ENCODE measurements at places on chromosomes 3 and 15.

DNA sequence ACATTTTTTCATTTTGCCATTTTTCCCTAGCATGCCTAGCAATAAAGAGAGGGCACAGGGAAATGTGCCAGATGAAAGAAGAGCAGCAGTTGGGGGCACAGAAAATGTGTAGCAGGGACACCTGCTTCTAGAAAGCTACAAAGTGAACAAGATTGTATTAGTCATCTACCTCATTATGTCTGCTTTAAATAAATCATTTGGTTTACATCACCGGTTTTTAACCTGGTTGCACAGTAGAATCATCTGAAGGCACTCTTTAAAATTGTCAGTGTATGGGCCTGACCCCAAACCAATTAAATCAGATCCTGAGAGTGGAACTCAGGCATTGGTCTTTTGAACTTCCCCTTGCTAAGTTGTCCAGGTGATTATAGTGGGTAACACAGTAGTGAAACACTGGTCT lies 73.8 kb downstream of the ZBBX start:
- no peak overlapping the region for H3K4me3 ChIP-seq
- DNase-seq: no peak
- no peaks in the 10 kb centered on the region for H3K36me3 ChIP-seq

- H3K4me1 ChIP-seq: no peaks in the 10 kb centered on the region
- H3K36me3 ChIP-seq: no peaks in the 10 kb centered on the region
- no peak overlapping the region for H3K4me3 ChIP-seq
- H3K27me3 ChIP-seq: peaks cover 4% of the 10 kb centered on the region
- DNase-seq: no peak
Measured at GRCh38 chr3:120801484-120801883, 58.9 kb downstream of the GTF2E1 start.

- peak overlapping the region; percentile 97 for H3K27ac ChIP-seq
- H3K36me3 ChIP-seq: peaks cover 15% of the 10 kb centered on the region
- peak; percentile 42 for DNase-seq
- H3K27me3 ChIP-seq: no peaks in the 10 kb centered on the region
Measured at GRCh38 chr3:49339581-49339940, 292 bp downstream of the USP4 start.

DNA sequence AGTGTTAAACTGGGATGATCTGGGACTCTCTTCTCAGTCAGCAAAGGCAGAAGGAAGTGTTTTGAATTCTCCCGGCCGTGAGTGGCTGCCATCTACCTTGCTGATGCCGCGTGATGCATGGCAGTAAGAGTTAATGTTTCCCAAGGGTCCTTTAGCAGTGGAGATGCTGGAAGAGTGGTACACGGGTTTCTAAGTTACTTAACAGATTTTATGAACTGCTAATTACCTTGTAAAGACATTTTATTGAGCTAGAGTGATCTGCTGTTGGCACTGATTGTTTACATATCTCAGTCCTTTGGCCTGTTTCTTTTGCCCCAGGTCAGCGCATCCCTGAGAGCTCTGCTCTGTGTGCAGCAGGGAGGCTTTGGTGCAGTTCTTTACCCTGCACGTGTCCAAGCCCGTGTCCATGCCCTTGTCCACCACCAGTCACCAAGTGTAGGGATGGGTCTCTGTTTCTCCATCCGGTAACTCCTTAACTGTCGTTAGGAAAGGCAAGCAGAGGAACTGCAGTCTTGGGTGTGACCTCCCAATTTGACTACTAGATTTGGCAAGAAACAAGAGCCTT lies 172.3 kb downstream of the SLCO3A1 start:
- DNase-seq: no peak
- H3K4me3 ChIP-seq: no peak overlapping the region
- peaks cover 14% of the 10 kb centered on the region for H3K4me1 ChIP-seq

- DNase-seq: peak; percentile 94
- H3K4me1 ChIP-seq: peaks cover 45% of the 10 kb centered on the region
- peak within 1 kb of the TSS; percentile 75 for H3K27ac ChIP-seq
- H3K4me3 ChIP-seq: peak within 1 kb of the TSS; percentile 68
- H3K36me3 ChIP-seq: no peaks in the 10 kb centered on the region
Measured at GRCh38 chr15:41493205-41493901, at the start of gene ITPKA. ITPKA (plus strand) TSS chr15:41493874; CDS start chr15:41493928, 54 bp downstream.

DNA sequence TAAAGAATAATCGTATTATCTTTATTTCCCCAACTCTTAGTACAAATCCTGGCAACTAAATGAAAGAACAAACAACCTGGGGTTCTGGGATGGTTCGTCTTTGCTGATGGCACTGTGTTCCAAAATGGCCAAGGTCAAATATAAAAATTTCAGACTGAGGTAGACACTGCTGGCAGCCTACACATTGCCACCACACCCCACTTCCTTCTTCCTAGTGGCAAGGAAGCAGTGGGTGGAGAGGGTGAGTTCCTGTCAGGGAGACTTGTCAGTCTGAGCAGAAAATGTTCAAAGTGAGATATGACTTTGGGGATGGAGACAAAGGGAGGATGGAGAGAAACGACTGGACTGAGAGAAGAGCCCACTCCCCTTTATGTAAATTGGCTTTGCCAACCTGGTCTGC lies 69.6 kb downstream of the LMCD1 start:
- no peaks in the 10 kb centered on the region for H3K36me3 ChIP-seq
- H3K4me3 ChIP-seq: no peak overlapping the region
- peaks cover 12% of the 10 kb centered on the region for H3K4me1 ChIP-seq
- no peak for DNase-seq
- no peaks in the 10 kb centered on the region for H3K27me3 ChIP-seq

- no peaks in the 10 kb centered on the region for H3K4me1 ChIP-seq
- DNase-seq: no peak
- no peak overlapping the region for H3K4me3 ChIP-seq
Measured at GRCh38 chr3:56196700-56197099, 271.6 kb downstream of the ERC2 start.

- no peaks in the 10 kb centered on the region for H3K27me3 ChIP-seq
- H3K4me1 ChIP-seq: peaks cover 5% of the 10 kb centered on the region
- H3K4me3 ChIP-seq: no peak overlapping the region
- DNase-seq: no peak
Measured at GRCh38 chr15:98916826-98917225, 90.8 kb downstream of the PGPEP1L start.

GRCh38 chr15:63507878-63508818 lies 3.8 kb downstream of the USP3 start:
- no peak for DNase-seq
- no peaks in the 10 kb centered on the region for H3K27me3 ChIP-seq
- peak overlapping the region; percentile 11 for H3K27ac ChIP-seq

- H3K27me3 ChIP-seq: peaks cover 30% of the 10 kb centered on the region
- DNase-seq: no peak
- no peaks in the 10 kb centered on the region for H3K36me3 ChIP-seq
Measured at GRCh38 chr15:36893276-36893675, 207.1 kb downstream of the MEIS2 start.

DNA sequence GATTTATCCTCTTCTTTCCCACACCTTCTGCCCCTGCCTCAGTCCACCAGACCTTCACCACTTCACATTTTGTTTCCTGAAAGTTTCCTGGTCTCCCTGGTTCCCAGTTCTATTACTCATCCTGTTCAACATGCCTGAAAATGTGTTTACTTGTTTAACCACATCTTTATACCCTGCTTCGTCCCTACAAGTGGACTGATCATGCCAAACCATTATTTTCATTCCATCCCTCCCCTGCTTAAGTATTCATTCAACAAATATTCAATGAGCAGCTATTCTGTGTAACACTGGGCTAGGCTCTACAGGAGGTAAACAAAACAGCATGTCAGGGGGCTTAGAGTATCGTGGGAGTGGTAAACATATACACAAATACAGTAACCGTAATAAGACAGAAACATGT lies 5.5 kb downstream of the MYO5A start:
- H3K4me1 ChIP-seq: peaks cover 36% of the 10 kb centered on the region
- no peak overlapping the region for H3K27ac ChIP-seq
- no peak for DNase-seq
- no peak overlapping the region for H3K4me3 ChIP-seq

DNA sequence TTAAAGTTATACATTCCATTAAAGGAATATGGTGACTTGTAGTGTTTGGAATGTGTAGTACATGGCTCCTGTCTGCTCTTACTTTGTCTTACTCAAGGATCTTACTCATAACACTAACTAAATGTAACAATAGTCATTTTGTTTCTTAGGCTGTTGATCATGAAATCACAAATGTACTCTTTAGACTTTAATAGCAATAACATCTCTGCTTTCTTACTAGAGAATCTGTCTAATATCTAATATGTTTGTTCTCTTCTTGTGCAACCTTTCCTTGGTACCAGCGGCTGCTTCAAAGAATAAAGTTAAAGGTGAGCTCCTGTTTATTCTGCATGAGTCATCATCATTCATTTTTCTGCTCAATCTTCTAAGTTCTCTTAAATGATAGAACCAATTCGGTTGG lies 767.5 kb downstream of the CADM2 start:
- H3K4me1 ChIP-seq: no peaks in the 10 kb centered on the region
- no peaks in the 10 kb centered on the region for H3K36me3 ChIP-seq
- H3K27ac ChIP-seq: no peak overlapping the region
- H3K27me3 ChIP-seq: no peaks in the 10 kb centered on the region
- H3K4me3 ChIP-seq: no peak overlapping the region

DNA sequence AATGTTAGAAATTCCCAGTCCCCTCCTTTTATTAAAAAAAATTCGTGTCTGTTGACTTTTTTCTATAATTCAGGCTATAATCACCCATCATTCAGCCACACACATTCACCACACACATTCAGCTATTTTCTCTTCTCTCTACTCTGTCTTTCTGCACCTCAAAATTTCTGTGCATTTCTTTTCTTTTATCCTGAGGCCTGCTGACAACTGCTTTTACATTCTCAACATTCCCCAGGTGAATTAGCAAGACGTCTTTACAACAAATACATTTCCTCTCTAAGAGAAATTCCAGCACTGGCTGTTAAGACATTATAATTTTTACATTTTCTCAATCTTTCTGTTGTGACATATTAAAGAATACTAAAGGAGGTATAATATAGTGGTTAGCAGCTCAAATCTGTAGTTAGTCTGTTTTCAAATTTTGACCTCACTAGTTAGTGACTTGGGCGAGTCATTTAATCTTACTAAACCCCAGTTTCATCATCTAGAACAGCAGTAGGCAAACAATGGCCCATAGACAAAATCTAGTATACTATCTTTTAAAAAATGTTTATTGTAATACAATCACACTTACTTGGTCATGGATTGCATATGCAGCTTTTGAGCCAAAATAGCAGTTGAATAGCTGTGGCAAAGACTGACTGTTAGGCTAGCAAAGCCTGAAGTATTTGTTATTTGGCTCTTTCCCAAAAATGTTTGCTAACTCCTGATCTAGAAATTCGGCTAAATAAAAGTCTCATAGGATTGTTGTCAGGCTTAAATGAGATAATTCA lies 350.7 kb downstream of the NSUN3 start:
- no peak overlapping the region for H3K27ac ChIP-seq
- no peak for DNase-seq
- no peaks in the 10 kb centered on the region for H3K36me3 ChIP-seq
- no peaks in the 10 kb centered on the region for H3K4me1 ChIP-seq
- H3K4me3 ChIP-seq: no peak overlapping the region

DNA sequence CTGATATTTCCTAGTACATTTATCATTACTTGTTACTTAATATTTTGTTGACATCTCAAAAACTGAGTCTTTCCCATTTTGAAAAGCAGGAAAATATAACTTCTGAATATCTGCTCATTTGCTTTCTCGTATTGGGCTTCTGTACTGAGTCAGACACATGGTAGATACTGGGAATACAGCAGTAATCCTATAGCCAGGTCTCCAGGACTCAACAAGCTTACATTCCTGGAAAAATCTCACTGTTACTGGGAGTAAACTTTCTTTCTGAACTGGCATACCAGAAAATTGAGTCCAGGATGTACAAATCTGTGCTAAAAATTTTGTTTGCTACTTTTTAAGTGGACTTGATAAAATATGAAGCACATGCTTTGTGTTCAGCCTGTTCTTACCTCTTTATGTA lies 240.4 kb downstream of the RBMS3 start:
- H3K27ac ChIP-seq: no peak overlapping the region
- H3K36me3 ChIP-seq: no peaks in the 10 kb centered on the region
- DNase-seq: no peak

DNA sequence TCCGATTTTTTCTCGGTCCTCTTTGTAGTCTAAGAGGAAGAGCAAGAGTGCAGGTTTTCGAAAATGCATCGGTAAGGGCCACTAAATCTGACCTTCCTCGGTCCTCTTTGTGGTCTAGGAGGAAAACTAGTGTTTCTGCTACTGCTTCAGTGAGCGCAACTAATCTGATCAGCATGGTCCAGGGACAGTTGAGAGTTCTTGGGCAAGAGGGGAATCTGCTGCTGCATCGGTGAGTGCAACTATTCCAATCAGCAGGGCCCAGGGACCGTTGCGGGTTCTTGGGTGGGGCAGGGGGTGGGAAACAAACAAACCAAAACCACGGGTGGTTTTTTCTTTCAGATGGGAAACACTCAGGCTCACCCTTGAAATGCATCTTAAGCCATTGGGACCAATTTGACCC lies 10.5 kb upstream of the OSBPL11 start:
- no peaks in the 10 kb centered on the region for H3K4me1 ChIP-seq
- no peak overlapping the region for H3K4me3 ChIP-seq
- no peak for DNase-seq
- H3K27ac ChIP-seq: no peak overlapping the region
- H3K27me3 ChIP-seq: peaks cover 2% of the 10 kb centered on the region

GRCh38 chr3:194468086-194468485 lies 18.7 kb downstream of the ATP13A3 start:
- H3K27ac ChIP-seq: no peak overlapping the region
- H3K4me1 ChIP-seq: peaks cover 43% of the 10 kb centered on the region
- peaks cover 2% of the 10 kb centered on the region for H3K36me3 ChIP-seq
- no peak for DNase-seq
- no peak overlapping the region for H3K4me3 ChIP-seq
- H3K27me3 ChIP-seq: no peaks in the 10 kb centered on the region

GRCh38 chr3:72334681-72335457 lies 513.4 kb downstream of the SHQ1 start:
- no peaks in the 10 kb centered on the region for H3K4me1 ChIP-seq
- H3K36me3 ChIP-seq: no peaks in the 10 kb centered on the region
- no peak overlapping the region for H3K27ac ChIP-seq
- no peak for DNase-seq

GRCh38 chr3:112001526-112001925 lies 2.8 kb downstream of the TAGLN3 start:
- H3K27me3 ChIP-seq: peaks cover 6% of the 10 kb centered on the region
- DNase-seq: no peak
- no peak overlapping the region for H3K27ac ChIP-seq
- H3K36me3 ChIP-seq: peaks cover 2% of the 10 kb centered on the region
